ENCODE measurements at places on chromosomes 13 and 19.

DNA sequence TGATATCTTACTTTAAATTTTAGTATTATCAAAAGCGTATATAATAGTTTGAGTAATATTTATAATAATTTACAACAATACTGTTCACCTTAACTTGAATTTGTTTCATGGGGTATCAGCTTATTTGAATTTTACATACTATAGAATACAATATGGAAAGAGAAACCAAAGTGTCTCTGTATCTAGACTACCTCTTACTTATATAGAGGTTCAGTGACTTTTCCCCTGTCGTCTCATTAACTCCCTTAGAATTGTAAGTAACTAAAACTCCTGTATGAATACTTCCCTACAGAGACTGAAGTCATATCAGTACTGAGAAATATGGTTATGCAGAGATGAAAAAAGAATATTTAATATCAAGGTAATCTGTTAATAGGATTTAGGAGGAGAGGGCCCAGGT is 26.8 kb downstream of the COG6 start:
- no peak for DNase-seq

GRCh38 chr19:47726467-47726866 is 13.2 kb downstream of the EHD2 start:
- DNase-seq: no peak

- DNase-seq: no peak
These were observed 23.8 kb downstream of the PRKD2 start for GRCh38 chr19:46692918-46693722.

GRCh38 chr19:40446263-40446784 is 2.2 kb upstream of the SERTAD3 start:
- DNase-seq: no peak

GRCh38 chr13:43988302-43988701 is 108.6 kb downstream of the LACC1 start:
- DNase-seq: no peak

DNA sequence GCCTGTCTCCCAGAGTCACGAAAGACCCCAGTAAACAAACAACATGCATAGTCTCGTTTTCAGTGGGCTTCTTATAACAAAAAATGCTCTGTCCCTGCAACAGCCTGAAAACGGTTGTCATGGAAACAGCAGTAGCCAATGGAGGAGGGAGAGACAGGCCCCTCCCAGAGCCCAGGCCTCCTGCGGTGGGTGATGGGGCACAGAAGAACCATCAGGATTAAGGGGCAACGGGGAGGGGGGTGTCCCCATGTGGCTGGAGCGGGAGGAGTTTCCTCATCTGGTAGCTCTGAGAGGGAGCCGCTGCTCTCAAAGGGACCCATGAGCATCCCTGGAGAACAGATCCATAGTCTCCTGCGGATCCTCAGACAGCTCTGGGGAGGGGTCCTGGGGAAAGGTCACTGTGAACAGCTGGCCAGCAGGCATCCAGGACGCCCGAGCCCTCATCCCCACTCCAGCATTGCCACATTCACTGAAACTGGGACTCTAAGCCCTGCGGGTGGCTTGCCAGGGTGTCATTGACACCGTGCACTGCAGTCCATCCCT is 37.5 kb upstream of the PNMA8B start:
- no peak for DNase-seq

- no peak for DNase-seq
These were observed 1.7 kb upstream of the PSMC4 start for GRCh38 chr19:39969266-39969665.

DNA sequence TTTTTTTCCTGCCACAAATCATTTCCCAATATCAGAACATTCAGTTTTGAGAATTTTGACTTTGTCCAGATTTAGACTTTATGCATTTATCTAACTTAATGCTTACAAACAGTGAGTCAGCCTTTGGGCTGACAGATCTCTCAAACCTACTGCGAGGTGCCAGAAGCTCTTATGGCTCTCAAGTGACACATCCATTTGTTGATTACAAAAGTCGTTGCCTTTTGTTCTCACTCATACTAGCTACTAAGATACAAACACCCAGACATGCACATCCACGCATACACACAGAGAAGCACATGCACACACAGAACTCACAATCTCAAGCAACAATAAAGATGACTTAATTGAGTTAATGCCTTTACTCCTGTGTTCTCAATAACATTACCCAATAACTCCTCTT is 1147.5 kb downstream of the DIAPH3 start:
- DNase-seq: no peak

DNA sequence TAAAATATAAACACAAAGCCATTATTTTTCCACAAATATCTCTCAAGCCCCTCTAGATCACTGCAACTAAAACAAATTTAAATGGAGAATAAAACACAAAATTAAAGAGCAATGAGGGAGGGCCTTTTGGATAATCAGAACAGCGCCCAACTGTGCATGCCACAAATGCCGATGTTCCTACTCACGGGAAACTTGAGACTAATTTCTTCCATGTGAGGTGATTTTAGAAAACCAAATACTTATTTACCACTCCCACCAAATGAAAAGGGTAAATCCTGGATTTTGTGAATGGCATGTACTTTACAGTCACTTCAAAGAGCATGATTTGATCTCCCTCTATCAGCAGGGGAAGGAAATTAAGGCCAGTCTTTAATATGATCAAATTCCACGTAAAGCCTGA is 74.8 kb downstream of the SLC7A1 start:
- no peak for DNase-seq

- no peak for DNase-seq
These were observed 650.1 kb downstream of the FGF9 start for GRCh38 chr13:22320991-22321390.

- no peak for DNase-seq
These were observed 33.9 kb downstream of the PCDH17 start for GRCh38 chr13:57665481-57665880.

DNA sequence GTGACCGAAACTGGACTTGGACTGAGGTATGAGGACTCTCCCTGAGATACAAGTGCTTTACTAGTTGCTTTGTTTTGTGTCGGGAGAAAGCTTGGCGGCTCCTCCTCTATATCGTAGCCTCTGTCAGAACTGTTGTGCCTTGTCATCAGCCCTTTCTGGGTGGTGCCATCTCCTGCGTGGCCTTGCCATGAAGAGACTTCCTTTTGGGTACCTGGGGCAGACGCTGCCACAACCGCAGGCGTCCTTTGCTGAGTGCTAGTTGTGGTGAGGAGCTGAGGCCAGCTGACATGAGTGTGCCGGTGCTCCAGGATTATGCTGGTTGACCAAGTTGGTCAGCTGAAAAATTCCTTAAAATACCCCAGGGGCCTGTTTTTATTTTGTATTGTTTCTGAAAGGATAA is 124.5 kb downstream of the AKAP11 start:
- DNase-seq: no peak

DNA sequence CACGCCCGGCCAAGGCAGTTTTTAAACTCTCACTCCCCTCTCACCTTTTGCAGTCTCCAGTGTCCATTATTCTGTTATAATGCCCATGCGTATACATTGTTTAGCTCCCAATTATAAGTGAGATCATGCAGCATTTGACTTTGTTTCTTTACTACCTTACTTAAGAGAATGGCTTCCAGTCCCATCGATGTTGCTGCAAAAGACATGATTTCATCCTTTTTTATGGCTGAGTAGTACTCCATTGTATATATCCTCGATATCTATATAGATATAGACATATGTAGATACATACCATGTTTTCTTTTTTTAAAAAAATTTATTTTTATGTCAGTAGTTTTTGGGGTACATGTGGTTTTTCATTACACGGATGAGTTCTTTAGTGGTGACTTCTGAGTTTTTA is 8.4 kb downstream of the OR7D2 start:
- no peak for DNase-seq

GRCh38 chr13:49667773-49668172 is 23.5 kb downstream of the EBPL start:
- DNase-seq: no peak

- no peak for DNase-seq
These were observed 15.7 kb downstream of the PRAM1 start for GRCh38 chr19:8486661-8487136.

Measured in D721Med (cell line).